ENCODE measurements at places on chromosomes 11 and 22.
A peak's percentile ranks its signal among the peaks of the same experiment; 100 is the strongest.

DNA sequence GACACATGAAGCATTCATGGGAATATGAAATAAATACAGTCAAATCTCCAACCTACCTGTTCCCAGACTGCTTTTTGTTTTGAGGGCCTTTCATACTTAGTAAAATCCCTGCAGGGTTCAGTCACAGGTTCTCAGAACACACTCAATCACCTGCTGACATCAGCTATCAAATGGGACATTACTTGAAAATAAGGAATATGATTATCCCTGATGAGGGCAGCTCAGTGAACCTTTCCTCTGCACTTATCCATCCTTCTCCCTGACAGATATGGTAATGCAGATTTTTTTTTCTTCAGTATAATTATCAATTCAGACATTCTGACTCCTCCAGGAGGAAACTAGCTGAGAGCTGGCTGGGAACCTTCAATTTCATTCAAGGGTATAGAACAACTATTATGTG lies 1127.4 kb upstream of the CCDC90B start:
- no peak for DNase-seq

DNA sequence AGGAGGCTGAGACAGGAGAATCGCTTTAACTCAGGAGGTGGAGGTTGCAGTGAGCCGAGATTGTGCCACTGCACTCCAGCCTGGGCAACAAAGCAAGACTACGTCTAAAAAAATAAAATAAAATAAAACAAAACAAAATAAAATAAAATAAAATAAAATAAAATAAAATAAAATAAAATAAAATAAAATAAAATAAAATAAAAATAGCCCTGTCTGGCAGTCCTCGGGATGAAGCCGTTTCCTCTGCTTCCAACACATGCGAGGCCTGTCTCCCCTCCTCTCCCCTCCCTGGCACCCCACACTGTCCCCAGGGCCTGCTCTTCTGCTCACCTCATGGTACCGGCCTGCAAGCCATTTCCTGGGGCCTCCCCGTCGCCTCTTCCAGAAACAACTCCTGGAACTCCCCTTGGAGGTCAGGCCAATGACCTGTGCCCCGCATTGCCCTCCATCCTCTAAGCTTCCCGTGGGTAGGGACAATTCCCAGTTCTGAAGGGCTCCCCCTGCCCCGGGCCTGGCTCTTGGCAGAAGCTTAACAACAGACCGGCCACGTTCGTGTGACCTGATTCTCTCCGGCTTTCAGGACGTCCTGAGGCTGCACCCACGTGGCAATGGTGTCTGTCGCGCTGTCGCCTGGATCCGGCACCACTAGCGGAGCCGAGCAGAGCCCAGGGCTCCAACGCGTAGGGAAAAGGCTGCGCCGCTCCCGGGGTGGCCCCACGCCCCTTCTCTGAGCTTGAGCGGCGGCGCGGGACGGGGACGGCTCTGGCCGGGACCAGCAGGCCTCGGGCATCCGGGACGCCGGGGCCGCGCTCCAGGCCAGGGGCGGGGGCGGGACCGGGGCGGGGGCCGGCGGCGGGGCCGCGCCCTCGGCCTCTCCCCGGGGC lies 456 bp upstream of the PARVB start:
- peak; percentile 56 for DNase-seq

- DNase-seq, result peak; percentile 82
Observed at GRCh38 chr11:34263441-34264091, 94.2 kb downstream of the ABTB2 start.

DNA sequence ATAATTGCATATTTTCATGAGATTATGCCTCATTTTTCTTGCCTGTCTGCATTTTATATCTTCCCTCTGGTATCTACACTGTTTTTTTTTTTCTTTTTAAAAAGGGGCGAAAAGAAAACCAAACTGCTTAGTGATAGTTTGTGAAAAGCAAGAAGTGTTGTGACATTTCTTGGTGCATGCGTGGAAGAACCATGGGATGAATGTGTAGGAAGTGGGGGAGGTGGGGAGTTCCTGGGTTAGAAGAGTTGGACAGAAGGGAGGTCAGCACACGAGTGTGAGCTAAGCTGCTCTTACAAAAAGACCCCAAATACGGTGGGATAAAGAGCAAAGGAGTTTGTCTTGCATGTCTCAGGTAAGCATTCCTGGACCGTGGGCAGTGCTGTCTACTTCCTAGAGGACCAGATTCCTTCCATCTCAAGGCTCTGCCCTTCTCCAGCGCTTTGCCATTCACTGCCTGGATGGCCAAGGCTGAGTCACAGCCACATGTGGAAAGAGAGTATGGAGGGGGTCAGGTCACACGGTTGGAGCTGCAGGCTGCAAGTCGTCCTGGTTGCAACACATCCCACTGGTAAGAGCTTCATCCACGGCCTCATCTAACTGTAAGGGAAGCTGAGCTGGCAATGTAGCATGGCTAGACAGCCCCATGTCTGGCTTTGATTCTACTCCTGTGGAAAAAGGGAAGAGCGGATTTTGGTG lies 300.6 kb downstream of the DDX10 start:
- no peak for DNase-seq

GRCh38 chr22:20576445-20576816 lies 69.0 kb downstream of the MED15 start:
- DNase-seq, result no peak

GRCh38 chr11:122723576-122723975 lies 68.1 kb downstream of the UBASH3B start:
- no peak for DNase-seq

GRCh38 chr11:16786131-16786530 lies 47.7 kb downstream of the C11orf58 start:
- DNase-seq, result no peak

DNA sequence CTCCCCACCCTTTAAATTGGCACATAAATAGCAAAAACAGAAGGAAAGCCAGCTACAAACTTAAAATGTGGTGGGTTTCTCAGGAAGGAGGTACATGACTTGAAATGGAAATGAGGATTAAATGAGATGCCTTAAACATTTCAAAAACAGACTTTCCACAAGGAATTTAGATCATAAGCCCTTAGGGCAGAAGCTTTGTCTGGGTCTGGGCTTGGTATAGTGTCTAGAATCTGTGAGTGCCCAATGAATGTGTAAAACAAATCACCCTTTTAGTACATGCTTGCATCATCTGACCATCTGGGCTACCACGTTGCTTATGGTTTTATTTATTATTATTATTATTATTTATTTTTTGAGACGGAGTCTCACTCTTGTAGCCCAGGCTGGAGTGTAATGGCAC lies 37.1 kb upstream of the CREB3L1 start:
- no peak for DNase-seq

DNA sequence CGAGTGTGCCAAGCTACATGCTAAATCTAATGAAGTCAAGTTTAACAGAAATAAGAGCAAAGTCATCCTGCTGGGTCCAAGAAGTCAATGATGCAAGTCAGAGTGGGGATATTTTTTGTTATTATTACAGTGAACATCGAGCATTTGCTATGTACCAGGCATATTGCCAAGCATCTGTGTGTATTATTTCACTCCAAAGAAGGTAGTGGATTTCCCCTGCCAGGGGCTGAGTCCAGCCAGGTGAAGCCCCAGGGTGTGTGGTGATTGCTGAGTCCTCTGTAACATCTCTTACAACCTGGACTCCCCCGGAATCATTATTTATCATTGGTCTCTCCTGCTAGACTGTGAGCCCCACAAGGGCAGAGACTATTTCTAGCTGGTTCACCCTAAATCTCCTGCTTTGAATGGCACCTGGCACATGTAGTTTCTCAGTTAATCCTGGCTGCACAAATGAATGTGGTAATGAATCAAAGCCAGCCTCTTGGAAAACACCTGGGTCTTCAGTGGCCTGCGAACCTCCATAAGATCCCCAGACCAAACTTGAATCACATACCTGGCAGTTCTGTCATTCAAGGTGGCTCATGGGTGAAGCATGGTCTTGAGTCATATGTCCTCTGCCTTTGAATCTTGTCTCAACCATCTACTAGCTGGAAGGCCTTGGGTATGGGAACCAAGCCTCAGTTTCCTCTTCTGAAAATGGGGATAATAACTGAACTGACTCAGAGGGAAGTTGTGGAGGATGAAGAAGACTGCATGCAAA lies 549.2 kb downstream of the MIAT start:
- no peak for DNase-seq

- DNase-seq, result no peak
Observed at GRCh38 chr11:27295928-27296327, 67.1 kb downstream of the CCDC34 start.

- no peak for DNase-seq
Observed at GRCh38 chr11:11444804-11445131, 91.7 kb upstream of the CSNK2A3 start.

GRCh38 chr11:83976086-83976485 lies 689.9 kb upstream of the CCDC90B start:
- no peak for DNase-seq

DNA sequence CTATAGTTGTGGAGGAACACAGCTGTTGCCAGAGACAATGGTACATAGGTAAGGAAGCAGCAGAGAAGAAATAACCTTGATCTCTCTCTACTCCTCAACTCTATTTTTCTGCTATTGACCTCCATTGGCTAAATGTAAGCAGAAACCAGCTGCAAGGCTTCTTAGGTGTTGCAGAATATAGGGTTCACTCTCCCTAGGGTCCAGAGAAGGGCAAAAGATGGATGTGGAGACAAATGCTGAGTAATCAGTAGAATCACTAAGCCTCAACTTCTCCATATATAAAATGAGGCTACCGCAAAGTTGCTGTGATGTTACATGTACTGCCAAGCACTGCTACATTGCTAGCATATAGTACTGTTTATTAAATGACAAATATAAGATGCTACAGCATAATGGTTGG lies 120.6 kb downstream of the PDE3B start:
- no peak for DNase-seq

GRCh38 chr11:57476047-57476756 lies 15.9 kb downstream of the RTN4RL2 start:
- DNase-seq, result peak; percentile 49

GRCh38 chr11:49213026-49213560 lies 4.7 kb upstream of the FOLH1 start:
- DNase-seq, result no peak

DNA sequence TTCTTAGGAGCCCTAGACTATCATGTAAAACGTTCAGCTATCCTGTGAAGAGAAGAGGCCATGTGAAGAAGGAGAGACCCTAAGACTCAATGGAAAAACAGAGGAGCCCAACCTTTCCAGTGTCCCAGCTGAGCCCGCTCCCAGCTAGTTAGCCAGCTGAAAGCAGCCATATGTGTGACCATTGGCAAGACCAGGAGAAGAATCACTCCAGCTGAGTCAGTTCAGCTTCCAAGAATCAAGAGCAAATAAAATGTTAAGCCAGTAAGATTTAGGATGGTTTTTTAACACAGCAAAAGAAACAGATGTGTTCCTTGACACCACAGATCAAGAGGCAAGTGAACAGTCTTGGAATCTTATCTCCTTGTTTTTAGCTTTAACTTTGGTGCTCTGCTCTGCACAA lies 108.0 kb downstream of the CCDC81 start:
- no peak for DNase-seq

DNA sequence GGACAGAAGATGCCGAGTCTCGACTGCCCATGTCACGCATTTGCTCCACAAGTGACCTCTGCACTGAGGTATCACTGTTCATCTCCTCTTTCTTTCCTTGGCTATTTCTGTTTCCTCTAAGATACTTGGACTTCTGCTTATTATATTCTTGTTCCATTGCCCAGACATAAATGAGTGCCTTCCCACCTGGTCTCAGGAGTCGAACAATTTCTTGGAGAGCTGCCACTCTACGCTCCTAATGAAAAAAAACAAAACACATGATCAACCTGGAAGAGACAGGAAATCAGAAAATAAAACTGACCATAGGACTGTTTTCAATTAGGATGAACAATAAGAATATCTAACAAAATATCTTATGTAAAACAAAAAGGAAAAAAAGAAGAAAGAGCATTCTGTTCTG lies 47.4 kb upstream of the CWF19L2 start:
- no peak for DNase-seq

DNA sequence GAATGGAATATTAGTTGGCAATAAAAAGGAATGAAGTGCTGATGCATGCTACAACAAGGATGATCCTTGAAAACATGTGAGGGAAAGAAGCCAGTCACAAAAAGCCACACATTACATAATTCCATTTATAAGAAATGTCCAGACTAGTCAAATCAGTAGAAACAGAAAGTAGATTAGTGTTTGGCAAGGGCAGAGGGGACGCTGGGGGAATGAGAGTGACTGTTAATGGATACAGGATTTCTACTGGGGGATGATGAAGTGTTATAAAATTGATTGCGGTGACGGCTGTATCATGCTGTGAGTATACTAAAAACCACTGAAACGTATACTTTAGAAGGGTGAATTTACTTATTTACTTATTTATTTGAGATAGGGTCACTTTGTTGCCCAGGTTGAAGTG lies 57.9 kb downstream of the C11orf58 start:
- no peak for DNase-seq

DNA sequence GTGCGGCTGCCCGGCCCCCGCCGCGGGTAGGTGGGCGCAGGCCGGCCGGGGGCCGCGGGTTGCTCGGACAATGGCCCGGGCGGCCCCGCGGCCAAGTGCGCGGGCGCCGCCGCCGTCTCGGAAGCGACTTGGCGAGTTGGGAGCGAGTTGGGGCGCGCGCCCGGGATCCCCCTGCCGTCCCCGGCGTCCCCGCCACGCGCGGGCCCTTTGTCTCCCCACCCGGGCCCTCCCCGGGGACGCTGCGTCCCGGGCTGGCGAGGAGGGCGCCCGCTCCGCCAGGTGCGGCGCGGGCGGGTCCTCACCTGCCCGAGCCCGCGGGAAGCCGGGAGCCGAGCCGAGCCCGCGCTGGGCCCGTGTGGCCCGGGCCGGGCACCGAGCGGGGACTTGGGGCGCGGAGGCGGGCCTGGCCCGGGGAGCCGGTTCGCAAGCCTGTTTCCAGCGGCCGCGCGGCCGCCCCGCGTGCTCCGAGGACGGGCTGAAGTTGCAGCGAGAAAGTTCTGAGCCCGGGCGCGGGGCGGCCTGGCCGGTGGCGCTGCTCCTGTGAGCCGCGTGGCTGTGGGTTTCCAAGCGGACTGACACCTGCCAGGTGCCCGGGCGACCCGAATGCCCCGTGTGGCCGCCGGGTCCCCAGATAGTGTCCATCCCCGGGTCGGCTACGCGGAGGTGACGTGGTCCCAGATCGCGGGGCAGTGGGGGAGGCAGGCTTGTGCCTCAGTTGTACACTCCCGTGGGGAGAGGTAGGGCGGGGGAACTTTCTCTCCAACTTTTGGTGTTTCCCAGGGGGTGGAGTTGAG lies 586 bp downstream of the LRP5 start:
- no peak for DNase-seq

DNA sequence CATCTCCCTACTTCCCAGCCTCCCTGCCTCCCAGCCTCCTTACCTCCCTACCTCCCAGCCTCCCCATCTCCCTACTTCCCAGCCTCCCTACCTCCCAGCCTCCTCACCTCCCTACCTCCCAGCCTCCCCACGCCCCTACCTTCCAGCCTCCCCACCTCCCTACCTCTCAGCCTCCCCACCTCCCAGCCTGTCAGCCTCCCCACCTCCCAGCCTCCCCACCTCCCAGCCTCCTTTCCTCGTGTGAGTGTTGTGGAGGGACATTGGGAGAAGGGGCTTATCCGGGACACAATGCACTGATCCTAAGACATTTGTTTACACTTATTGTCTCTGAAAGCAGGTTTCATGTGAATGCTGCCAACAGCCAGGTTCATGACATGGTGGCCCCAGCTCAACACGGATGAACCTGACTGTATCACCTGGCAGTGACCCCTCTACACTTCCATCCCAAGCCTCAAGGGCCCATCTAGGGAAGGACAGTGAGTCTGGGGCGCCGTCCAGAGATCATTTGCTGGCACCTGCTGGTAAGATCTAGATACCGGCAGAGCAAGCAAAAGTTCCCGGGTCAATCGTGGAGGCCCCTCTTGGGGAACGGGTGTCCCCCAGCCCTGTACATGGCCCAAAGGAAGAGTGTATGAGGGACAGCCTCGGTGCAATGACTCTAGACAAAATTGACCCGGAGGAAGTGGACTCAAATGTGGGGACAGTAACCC lies 34.5 kb upstream of the TH start:
- DNase-seq, result no peak
